Fibroblast of gingiva (primary cell): ENCODE measurements at places on chromosomes 7 and 10.

GRCh38 chr7:35492451-35493175, 202.3 kb downstream of the HERPUD2 start:
- no peak for DNase-seq

- no peak for DNase-seq
Observed at GRCh38 chr10:116721547-116722392, 20.6 kb downstream of the HSPA12A start.

DNA sequence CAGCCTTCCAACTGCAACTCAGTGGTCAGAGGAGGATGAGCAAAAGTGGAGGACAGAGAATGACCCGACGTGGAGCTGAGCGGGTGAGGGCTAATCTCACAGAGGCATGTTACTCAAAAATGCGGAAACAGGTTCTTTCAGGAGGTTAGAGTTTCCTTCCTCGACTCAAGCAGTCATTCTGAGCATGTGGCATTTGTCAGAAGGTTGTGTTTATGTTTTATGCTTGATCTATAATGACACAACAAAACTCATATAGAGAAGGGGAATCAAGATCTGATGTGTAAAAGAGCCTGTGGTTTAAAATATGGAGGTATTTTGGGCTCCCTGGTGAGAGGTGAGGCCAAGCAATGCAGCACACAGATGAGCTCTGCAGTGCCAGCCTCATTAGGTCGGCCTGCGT, 311.4 kb downstream of the ADARB2 start:
- no peak for DNase-seq

GRCh38 chr10:19701427-19702052, 114.7 kb upstream of the PLXDC2 start:
- DNase-seq = no peak

DNA sequence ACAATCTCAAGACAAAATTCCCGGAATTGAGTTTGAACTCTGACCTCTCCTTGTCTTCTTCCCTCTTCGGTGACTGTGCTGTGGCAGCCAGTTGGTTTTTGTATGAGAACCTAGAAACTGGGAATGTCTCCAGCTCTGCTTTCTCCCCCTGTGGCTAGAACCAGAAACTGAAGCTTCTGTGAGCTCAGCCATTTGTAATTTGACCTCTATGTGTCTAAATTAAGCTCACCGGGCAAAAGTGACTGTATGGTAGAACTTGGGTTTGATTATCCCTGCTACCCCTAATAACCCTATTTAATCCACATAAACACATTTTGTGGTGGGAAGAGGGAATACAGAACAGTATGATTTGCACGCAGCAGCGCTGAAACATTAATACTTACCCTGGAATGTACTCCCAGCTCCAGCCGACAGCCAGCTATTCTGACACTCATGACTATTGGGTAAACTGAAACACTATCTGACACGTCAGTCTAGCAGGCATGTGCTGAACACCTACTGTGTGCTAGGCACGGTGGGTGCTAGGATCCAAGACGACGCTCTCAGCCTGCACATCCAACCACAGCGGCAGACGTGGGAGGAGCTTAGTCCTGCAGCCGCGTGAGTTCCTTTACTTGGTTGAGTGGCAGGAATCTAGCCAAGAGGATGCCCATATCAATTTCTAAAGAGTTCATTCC, 324.8 kb downstream of the SFMBT2 start:
- DNase-seq = peak; percentile 83
